ENCODE measurements at places on chromosomes 6 and 20. TPM values are rescaled to one million over a fixed set of nuclear protein-coding genes. Genes with fewer than 3 reads are reported as not detected.

Gene ZBTB46
- total RNA-seq, result 11.9 TPM

Gene HTR1E
- not detected for total RNA-seq

- DNase-seq, result no peak
Measured at GRCh38 chr6:47599512-47599911, 98.9 kb upstream of the ADGRF4 start.

- DNase-seq, result no peak
Measured at GRCh38 chr6:68013780-68014515, 621.1 kb upstream of the ADGRB3 start.

- DNase-seq, result no peak
Measured at GRCh38 chr20:3101251-3101650, 16.7 kb upstream of the AVP start.

- no peak for DNase-seq
Measured at GRCh38 chr6:7880718-7881107, 29.9 kb downstream of the TXNDC5 start.

DNA sequence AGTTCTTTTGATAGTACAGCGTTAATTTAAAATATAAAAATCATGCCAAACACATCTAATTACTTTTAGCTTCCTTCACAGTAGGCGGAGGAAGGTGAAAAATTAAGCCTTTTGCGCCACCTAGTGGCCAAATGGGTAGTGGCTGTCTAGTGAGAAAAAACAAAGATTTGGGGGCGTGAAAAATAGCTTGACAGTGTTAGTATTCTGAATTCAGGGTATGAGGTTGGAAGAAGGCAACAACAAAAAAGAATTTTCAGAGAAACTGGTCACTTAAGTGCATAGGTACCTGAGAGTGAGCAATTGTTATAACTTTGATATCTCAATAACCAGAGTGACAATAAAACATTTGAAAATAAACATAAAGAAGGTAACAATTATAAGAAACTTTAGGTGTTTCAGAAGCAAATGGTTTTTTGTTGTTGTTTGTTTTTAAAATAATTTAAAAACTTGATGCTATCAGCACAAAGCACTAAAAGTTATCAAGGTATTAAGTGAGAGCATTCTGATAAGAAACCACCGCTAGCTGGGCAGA is 14.3 kb downstream of the PSMB9 start:
- DNase-seq, result peak; percentile 91

- no peak for DNase-seq
Measured at GRCh38 chr6:90584636-90585255, 2.1 kb downstream of the MAP3K7 start.

GRCh38 chr6:149476789-149477455 is 7.9 kb downstream of the ZC3H12D start:
- no peak for DNase-seq

Measured in posterior vena cava (tissue), 2 donors.